ENCODE measurements at places on chromosomes 7 and 10.
A peak's percentile ranks its signal among the peaks of the same experiment; 100 is the strongest.

DNA sequence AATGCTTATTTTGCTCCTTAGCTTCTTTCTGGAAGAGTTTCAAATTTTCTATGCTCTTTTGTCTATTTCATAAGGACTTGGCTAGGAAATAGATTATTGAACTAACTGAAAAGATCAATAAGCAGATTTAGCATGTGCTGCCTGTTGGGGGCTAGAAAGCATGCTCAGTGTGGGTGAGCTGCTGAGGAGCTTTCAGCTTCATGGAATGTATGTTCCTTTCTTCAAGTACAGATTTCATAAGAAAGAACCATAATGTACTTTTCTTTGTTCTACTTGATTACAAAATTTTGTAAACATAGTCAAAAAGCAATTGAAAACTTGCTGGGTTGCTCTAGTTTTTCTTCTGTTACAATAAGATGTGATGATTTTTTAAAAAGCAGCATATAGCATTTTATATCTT, 73.8 kb downstream of the TAF3 start:
- no peak for DNase-seq

- no peak for DNase-seq
These were observed 165.2 kb downstream of the AUTS2 start for GRCh38 chr7:69763513-69763912.

- DNase-seq = no peak
These were observed 386.6 kb upstream of the VWC2 start for GRCh38 chr7:49386792-49387191.

GRCh38 chr10:100554902-100555301, 19.2 kb downstream of the HIF1AN start:
- DNase-seq = no peak

GRCh38 chr7:2115760-2116447, 116.8 kb downstream of the MAD1L1 start:
- no peak for DNase-seq

DNA sequence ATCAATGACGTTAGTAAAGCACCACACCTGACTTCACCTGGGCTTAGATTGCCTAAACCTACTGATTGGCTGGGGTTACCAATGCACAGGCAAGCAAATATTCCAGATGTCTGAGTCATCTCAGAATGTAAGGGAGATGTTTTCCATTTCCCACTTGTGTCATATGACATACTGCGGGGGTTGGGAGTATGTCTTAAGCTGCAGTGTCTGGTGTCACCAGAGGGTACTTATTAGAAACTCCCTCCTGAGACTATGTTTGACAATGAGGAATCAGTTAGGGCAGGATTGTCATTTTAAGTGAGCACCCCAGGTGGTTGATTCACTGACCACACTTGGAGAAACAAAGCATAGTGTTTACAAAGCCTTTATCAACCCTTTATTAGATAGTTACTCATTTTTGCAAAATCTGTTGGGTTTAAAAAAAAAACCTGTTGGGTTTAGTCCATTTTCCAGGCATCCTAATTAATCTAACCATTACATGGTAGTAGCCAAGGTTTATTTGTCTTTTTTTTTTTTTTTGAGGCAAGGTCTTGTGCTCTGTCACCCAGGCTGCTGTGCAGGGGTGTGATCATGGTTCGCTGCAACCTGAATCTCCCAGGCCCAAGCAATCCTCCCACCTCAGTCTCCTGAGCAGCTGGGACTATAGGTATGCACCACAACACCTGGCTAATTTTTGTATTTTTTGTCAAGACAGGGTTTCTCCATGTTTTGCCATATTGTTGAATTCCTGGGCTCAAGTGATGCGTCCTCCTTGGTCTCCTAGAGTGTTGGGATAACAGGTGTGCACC, 72.5 kb downstream of the CDK6 start:
- DNase-seq = no peak

GRCh38 chr10:15516256-15517085, 145.4 kb upstream of the FAM171A1 start:
- no peak for DNase-seq

- no peak for DNase-seq
These were observed 1.6 kb downstream of the ZRANB1 start for GRCh38 chr10:124943301-124944092.

DNA sequence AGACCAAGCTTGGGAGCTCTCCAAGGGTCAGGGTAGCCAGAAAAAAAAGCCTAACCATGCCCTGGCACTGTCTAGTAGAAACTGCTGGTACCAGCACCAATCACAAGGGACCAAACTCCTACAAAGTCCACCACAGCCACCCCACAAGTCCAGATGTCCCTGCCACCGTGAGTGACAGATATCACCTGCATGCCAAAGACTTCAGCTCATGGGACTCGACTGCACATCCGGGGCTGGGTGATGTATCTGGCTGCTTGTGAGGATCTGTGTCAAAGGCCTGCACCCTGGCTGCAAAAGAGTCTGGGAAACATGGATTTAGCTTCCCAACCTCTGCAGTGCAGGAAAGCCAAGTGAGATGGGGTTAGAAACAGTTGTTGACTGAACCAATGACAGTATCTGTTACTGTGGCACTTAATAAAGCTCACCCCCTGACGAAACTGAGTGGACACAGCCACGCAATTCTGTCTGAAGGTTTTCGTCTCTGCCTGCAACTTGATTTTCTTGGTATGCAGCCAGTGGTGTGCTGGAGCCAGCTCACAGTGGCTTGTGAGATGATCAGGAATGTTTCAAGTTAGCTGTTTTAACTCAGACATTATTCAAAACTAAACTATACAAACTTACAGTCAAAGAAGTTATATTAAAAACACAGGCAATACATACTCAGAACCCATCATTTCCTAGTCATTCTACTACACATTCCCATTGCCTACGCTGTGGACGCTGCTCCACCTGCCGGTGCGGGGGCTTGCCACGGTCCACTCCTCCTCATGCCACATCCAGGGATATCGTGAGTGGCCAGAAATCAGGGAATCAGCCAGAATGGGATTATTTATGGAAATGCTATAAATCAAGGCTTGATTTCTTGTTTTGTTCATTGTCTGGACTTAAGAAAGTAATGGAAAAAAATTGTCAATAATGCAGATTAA, 9.2 kb downstream of the ZNF488 start:
- no peak for DNase-seq

- peak; percentile 71 for DNase-seq
These were observed 2.6 kb downstream of the MRPS33 start for GRCh38 chr7:141012044-141012685.

DNA sequence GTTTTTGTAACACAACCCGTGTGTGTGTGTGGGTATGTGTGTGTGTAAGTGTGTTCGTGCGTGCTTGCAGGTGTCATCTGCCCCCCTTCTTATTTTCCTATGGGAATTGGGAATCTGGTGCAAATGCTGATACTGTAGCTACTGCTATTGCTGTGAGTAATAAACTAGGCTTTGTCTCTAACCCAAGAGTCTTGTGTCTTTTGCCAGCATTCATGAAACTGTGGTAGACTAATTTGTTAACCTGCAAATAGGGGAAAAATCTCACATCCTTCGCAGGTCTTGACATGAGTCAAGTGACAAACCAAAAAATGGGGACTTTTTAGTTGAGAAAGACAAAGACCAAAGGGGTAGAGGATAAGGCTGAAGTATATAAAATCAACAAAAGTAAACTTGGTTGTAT, 57.9 kb upstream of the FAM133B start:
- no peak for DNase-seq

- DNase-seq = no peak
These were observed 45.4 kb downstream of the NKX6-2 start for GRCh38 chr10:132740588-132740987.

DNA sequence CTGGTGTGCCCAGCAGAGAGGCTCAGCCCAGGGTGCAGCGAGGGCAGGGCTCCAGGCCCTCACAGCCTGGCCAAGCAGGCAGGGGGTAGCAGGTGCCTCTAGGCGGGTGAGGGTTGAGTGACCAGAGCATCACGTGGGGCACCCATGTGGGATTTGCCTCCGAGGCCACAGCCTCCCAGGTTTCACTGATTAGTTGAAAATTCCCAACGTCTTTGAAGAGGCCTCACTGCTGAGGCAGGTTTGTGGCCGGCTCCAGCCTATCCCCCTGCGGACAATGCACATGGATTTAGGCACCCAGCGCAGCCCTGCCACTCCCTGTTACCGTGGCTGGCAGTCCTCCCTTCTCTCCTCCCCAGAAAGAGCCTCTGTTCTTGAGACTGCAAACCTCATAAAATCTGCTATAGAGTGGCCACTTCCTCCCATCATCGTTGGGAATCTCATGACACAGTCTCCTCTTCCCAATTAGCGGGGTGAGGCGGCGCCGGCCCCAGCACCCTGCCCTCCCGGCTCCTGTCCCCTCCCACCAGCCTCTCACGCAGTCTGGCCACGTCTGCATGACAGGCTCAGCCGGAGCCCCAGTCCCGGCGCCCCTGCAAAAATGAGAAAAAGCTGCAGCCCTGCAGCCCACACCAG, 10.8 kb downstream of the MYL10 start:
- DNase-seq = no peak

GRCh38 chr7:39259391-39260003, 281.8 kb downstream of the POU6F2 start:
- DNase-seq = no peak

- no peak for DNase-seq
These were observed 72.2 kb downstream of the DAGLB start for GRCh38 chr7:6375348-6376101.

DNA sequence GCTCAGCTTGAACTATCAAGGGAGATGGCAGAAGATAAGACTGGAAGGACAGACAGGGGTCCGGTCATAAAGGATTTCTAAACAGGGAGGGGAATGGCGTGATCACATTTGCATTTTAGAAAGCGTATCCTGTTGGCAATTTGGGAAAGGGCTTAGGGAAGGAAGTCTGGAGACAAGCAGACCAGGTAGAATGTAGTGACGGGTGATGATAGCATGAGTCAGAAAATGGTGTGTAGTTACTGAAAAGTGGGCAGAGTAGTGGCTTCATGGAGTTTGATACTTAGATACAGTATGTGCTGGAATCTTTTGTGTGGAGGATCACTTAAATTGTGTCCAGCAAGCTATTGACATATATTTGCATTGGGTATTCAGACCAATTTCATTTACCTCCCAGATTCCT, 61.2 kb downstream of the LRGUK start:
- no peak for DNase-seq

DNA sequence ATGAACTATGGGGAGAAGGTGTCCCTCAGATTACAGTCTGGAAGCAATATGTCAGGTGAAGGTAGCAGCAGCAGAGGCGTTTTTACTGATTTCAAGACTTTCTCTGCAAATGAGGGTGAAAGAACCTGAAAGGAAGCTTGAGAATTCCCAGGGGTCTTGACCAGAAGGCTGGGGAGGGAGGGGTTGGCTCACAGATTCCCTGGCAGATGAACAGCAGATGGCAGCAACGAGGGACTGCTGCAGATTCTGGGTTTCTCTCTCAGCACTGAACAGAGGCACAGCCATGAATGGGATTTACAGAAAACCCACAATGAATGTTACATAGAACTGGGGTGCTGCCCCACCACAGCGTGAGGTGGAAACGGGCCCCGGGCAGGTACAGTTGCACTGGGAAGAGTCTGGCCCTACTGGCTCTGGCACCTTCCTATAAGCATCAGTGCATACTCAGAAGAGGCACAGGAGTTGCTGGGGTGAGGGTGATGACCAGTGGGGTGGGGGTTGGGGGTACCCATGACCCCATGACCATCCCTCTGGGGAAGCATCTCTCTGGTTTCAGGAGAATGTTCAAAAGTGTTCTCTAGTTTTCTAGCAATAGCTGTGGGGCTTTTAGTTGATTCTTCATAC, 317.8 kb downstream of the SH2D4B start:
- DNase-seq = no peak

DNA sequence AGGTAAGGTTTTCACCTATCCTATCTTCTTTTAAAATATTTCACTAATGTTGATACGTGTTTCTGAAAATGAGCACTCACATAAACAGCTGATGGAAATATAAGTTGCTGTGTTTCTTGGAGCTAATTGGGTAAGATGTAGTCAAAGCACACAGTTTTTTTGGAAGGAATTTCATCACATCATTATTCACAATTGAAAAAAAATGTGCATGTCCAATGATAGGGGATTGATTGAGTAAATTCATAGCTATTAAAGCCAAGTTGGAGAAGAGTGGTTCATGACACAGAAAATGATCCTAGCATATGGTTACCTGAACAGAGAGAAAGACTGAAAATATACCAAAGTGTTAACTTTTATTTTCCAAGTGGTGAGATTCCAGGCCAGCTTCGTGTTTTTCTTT, 29.6 kb downstream of the GLI3 start:
- no peak for DNase-seq

DNA sequence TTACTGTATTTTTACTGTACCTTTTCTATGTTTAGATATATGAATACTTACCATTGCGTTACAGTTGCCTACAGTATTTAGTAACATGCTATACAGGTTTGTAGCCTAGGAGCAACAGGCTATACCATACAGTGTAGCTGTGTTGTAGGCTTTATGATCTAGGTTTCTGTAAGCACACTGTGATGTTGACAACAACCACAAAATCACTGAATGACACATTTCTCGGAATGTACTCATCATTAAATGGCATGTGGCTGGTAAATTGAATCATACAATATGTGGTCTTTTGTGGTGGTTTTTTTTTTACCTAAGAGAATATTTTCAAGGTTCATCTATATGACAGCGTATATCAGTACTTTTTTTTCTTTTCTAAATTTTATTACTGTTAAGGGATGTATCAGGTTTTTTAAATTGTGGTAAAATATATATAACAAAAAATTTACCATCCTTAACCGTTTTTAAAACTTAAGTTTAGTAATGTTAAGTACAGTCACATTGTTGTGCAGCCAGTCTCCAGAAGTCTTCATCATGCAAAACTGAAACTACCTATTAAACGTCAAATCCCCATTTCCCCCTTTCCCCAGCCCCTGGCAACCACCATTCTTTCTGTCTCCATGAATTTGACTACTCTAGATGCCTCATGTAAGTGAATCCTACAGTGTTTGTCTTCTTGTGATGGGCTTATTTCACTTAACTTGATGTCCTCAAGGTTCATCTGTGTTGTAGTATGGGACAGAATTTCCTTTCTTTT, 21.5 kb downstream of the BTAF1 start:
- no peak for DNase-seq

DNA sequence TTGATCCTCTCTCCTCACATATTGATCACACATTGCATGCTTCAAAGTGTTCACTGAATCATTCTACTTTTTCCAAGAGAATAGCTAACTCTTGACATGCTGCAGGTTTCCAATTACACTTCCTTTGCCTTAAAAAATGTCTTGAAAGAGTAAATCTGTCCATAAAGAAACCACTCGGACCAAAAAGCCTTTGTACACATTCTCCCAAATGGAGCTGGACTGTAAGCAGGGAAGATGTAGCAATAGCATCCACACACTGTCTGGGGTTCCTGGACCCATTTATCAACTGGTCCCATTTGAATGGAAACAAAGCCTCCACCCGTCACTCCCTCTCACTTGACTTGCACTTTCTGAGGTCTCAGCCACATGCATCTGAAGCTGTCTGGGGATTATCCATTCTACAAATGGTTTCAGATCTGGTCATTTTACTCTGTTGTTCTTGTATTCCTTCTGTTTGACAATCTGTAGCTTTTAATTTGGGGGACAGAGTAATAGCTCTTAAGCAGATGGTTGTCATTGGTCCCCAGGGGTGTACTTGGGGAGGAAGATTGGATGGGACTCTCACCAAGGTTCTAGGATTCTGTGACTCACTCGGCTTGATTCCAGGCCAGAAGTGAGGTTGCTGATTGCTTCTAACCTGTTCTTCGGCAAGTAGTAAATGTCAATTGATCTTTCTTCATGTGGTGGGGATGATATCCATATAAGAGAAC, 203.5 kb downstream of the HIBADH start:
- no peak for DNase-seq

- DNase-seq = no peak
These were observed 82.2 kb downstream of the RAB11FIP2 start for GRCh38 chr10:117964536-117964935.

Data from T follicular helper cell (primary cell).